Activated gamma-delta T cell treated with Interleukin-2 at 50 U/mL for 16 hours (primary cell): ENCODE measurements at places on chromosomes 3 and 15.

DNA sequence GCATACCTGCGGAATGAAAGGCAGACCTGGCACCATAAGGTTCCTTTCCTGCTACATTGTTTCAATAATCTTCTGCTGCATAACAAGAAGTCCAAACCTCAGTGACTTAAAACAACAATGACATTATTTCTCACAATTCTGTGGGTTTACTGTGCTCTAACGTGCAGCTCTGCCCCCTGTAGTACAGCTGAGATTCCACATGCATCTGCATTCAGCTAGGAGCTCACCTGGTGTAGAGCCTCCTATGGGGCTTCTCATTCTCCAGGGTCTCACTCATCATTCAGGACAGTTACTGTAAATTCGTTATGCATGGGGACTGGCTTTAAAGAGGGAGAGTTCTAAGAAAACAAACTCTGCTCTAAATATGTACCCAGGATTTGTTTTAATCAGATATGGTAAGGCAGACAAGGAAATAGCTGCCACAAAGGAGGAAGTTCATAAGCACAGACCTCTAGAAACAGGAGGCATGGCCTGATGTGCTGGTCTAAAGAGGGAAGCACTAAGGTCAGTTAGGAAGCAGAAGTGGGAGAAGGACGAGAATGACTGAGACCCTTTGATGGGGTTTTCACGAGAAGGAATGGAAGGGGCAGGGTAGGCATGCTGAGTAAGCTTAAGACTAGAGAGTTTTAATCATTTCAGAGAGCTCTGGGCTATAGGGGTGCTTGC is 347.0 kb downstream of the NEK10 start:
- DNase-seq: no peak

- no peak for DNase-seq
These were observed 32.5 kb downstream of the PARP15 start for GRCh38 chr3:122609798-122610559.

DNA sequence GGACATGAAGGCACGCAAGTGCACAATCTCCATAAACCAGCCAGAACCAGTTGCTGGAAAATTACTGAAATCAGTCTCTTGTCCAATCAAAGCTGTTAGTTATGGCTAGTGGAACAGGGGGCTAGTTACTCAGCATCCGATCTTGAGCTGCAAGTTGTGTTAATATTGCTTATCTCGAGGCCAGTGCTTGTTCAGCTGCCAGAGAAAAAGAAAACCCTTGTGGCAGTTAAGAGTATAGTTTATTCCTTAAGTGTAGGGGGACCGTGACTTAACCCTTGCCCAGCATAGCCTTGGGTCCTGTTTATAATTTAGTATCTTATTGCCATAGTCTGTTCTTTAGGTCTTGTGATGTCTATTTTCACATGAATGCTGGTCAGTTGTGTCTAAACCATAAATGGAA is 268.5 kb downstream of the CD47 start:
- DNase-seq: no peak

GRCh38 chr15:33293713-33294334 is 16.9 kb upstream of the RYR3 start:
- DNase-seq: no peak

GRCh38 chr15:30895461-30896210 is 8.1 kb upstream of the FAN1 start:
- DNase-seq: no peak

DNA sequence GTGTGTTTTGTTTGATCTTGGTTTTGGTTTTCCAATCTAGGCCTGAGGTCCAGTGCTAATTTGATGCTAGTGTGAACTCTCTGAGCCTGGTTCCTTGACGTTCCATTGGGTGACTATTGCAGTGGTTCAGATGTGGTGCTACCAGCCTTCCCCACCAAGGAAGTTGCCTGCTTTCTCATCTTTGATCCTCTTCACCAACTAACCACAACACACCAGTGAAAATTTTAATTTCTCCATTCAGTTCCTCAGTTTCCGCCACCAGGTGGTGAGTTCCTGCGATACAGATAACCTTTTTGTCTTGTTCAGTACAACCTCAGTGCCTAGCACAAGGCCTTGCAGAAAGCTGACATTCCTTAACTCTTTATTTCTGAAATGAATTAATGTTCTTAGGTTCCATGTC is 337.4 kb upstream of the TPRG1 start:
- DNase-seq: peak; percentile 11

DNA sequence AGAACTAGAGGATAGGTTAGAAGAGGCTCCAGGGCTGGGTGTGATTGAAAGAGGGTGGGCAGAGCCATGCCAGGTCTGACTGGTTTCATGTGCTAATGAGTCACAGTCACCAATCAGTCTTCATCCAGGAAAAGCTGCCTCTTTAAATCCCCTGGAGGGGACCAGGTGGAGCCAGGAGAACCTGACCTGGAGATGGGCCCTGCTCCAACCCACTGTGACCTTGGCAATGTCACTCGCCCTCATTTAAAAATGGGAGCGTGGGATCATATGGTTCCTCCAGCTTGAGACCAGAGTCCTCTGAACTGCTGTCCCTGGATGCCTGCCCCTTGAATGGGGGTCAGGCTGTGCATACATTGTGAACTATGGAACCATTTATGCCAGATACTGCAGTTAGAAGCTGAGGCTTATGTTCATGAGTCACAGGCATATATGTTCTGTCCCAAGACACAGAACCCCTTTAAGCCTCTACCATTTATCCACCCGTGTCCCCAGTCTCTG is 23.0 kb downstream of the HES1 start:
- DNase-seq: no peak

DNA sequence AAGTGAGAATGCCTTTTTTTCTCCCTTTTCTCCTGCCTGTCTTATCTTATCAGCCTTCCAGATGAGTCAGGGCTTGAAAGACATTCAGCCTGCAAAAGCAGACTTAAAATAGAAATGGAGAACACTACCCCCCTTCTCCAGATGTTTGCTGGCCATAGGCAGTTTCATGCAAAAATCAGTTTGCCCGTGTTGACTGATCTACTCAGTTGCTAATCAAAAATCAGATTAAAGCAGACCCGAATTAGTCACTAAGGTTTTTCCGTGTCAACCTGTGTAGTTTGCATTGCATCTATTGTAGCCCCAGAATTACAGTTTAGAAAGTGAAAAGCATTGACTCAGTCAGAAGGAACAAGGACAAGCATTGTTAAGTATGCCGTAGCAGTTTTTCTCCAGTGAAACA is 56.2 kb downstream of the IL5RA start:
- no peak for DNase-seq

DNA sequence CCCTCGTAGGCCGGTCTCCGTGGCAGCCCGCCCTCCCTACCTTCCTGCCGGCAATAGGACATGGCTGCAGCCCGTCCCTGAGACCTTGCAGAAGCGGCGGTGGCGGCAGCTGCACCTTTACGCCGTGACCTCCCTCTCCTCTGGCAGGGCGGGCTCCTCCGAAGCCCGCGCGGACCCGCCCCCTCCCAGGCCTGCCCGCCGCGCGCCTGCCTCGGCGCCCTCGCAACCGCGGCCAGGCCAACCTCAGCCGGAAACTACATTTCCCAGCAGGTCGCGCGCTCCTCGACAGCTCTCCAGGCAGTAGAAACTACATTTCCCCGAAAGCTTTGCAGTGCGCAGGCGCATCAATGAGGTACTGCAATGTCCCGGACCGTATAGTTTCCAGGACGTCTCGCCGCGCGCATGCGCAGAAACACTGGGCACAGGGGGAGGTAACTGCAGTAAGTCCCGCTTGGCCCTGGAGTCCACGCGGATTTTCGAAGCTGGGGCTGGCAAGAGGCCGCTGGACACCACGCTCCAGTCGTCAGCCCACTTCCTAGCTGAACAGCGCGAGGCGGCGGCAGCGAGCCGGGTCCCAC is at the start of the genes CHCHD4 and TMEM43:
Gene CHCHD4, minus strand, starts transcription at position 256 of the 578 bp plus-strand sequence. Its CDS starts 194 bp downstream, at position 62.
Gene TMEM43, plus strand, starts transcription at position 438 of the 578 bp plus-strand sequence. CDS start 142 bp downstream, outside the sequence.
- peak; percentile 98 for DNase-seq

GRCh38 chr15:52338058-52338457 is 42.5 kb upstream of the MYO5C start:
- no peak for DNase-seq

DNA sequence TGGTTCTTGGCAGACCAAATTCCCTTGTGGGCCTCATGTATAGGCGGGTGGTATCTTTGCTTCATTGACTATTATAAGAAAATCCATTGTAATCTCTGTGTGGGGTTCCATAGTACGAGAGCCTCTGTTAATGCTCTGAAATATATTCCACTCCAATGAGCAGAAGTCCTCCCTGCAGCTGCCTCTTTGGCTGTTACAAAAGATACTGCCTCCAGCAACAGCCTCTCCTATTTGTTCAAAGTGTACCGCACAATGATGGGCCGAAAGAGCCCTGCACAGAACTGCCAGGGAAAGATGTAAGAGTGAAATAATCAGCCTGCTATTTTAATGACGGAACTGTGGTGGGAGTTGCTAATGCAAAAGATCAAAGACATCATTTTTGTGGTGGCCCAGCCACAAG is 48.9 kb downstream of the GRK7 start:
- DNase-seq: no peak

DNA sequence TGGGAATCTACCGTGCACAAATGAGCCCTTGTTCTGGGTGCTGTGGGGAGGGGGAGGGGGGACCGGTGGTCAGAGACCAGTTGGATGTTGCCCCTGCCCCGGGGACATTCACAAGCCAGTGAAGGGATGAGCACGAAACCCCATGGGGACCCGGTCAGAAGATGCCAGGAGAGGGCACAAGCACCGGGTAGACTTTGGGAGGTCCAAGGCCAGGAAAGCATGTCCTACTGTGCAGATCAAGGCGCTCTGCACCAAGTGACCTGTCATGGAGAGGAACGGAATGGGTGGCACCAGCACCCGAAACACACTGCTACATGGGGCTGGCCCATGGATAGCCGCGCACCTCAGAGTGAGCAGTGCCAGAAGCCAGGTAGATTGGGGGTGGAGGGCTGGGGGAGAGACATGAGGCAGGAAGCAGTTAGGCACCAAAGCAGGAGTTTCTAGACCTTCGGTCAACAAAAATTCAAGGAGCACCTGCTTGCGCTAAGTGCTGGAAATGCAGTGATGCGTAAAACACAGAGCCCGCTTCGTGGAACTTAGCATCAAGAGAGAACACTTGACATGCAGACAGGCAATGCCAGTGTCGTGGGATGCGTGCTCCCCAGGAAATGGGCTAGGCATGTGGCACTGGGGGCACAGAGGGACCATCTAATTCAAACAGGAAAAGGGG is 99.1 kb downstream of the CPN2 start:
- DNase-seq: no peak

- no peak for DNase-seq
These were observed 256.8 kb upstream of the RARB start for GRCh38 chr3:25171118-25171807.

DNA sequence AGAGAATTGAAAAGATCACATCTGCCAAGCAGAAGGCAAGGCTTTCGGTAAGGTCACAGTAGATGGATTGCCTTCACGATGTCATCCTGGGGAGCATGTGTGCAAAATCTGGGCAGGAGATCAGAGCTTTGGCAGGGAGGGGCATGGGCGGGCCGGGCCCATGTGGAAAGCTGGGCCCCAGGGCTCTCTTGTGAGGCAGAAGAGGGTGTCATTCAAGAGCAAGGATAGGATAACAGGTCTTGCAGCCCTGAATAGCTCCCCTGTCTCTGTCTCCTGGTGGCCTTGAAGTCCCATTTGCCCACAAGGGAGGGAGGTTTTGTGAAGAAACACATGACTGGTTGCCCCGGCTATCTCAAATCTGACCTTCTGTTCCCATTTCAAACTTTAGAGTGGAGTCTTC is 172.0 kb downstream of the OPA1 start:
- no peak for DNase-seq

DNA sequence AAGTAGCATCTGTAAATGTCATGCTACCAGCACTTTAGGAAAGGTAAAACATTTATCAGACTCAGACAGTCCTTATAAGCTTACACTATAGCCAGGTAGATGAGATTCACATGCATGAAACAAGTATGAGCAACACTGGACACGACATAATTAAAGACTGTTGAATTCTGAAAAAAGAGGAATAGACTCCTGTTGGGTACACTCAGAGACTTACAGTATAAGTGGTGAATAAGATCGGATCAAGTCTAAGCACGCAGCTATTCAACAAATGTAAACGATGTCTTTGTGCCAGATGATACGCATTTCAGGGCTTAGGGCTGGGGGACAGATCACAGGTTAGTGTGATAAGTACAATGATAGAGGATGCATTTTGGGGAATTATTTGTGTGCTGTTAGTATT is 43.2 kb upstream of the SPPL2A start:
- DNase-seq: no peak

DNA sequence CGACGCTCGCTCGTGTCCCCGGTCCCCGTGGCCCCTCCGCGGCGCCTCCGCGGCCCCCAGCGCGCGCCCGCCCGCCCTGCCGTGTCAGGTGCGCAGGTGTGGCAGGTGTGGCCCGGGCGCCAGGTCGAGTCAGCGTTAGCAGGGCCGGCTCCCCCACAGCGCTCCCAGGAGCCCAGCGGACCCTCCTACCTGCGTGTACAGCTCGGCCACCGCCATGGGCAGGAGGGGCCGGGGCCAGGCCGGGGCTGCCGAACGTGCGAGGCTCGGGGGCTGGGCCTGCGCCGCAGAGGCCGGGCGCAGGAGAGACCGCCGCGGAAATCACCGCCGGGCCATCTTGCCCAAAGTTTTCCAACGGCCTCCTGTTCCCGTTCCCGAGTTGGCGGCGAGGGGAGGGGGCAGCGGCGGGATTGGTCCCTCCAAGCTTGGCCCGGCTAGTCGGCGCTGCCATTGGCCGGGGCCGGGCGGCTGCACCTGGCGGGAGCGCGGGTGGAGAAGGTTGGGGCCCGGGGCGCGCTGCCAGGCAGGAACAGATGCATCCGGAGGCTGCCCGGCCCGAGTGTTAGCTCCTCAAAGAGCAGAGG is at the start of gene MYO5C:
Gene MYO5C, minus strand, starts transcription at position 384 of the 581 bp plus-strand sequence. Its CDS starts 168 bp downstream, at position 216.
- no peak for DNase-seq

DNA sequence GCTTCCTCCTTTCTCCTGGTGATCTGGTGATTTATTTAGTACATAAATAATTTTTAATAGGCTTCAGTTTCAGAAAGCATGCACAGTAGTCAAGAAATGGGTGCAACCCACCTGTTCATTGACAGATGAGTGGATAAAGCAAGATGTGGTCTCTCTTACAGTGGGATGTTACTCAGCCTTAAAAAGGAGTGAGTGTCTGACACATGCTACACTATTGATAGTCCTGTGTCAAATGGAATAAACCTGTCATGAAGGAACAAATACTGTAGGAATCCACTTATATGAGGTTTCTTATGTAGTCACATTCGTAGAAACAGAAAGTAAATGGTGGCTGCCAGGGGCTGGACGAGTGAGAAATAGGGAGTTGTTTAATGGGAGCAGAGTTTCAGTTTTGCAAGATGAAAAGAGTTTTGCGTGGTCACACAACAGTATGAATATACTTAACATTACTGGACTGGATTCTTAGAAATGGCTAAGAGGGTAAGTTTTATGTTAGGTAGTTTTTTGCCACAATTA is 56.0 kb upstream of the PPARG start:
- no peak for DNase-seq

DNA sequence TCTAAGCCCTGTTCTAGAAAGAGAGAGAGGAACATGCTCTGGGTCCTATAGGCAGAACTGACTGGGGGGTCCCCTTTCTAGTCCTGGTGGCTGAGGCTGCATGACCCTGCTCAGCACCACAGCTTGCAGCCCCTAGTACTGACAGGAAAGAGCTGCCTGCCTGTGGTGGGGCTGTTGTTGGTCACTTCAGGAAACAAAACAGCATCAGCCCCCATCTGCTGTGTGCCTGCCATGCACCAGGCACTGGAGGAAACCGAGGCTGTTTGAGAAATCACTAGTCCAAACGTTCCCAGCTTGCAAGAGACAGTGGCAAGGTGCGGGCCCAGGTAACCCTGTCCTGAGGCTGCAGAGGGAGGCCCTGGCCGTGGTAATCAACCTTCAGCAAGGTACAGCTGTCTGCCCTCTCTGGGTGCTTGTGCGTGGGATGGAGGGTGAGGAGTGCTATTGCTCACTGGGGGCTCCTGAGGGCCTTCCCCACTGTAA is 90.6 kb downstream of the IQSEC1 start:
- no peak for DNase-seq

GRCh38 chr3:45631486-45631885 is 36.9 kb downstream of the LIMD1 start:
- no peak for DNase-seq
